ENCODE measurements at places on chromosomes 1 and 21.
A peak's percentile ranks its signal among the peaks of the same experiment; 100 is the strongest.

- DNase-seq = peak; percentile 38
Measured at GRCh38 chr1:31588751-31589515, 12.6 kb downstream of the TINAGL1 start.

DNA sequence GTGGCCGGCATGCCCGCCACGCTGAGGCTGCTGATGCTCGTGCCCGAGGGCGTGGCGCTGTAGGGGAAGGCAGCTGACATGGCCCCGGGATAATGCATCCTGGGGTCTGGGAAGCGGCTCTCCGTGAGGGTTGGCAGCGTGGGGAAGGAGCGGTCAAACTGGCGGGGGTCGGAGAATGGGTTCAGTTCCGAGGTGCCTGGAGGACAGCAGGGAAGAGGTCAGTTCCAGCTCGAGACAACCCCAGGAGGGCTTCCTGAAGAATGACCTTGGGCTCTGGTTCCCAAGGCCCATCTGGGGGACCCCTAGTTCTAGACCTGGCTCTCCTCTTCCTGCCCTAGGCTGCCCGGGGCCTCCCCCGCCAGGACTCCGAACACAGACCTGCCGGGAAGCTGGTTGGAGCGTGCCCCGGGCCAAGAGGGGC, 27.6 kb downstream of the RUNX3 start:
- no peak for DNase-seq

DNA sequence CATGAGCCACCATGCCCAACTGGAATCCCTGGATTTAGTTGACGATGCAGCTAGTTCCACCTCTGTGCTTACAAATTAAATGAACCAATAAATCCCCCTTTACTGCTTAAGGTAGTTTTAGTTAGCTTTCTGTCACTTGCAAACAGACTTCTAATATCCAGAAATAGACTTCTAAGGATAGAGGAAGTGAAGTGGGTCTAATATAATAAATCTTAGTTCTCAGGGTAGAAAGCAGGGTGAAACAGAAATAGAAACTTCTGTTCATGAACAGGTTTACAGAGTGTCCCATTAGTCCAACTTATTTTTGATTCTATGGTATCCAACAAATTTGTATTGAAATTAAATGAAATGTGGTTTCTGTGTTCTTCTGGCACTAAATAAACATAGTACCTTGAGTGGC, 20.1 kb downstream of the BCAS2 start:
- no peak for DNase-seq

- DNase-seq = no peak
Measured at GRCh38 chr1:151043163-151043562, 4.4 kb upstream of the C1orf56 start.

DNA sequence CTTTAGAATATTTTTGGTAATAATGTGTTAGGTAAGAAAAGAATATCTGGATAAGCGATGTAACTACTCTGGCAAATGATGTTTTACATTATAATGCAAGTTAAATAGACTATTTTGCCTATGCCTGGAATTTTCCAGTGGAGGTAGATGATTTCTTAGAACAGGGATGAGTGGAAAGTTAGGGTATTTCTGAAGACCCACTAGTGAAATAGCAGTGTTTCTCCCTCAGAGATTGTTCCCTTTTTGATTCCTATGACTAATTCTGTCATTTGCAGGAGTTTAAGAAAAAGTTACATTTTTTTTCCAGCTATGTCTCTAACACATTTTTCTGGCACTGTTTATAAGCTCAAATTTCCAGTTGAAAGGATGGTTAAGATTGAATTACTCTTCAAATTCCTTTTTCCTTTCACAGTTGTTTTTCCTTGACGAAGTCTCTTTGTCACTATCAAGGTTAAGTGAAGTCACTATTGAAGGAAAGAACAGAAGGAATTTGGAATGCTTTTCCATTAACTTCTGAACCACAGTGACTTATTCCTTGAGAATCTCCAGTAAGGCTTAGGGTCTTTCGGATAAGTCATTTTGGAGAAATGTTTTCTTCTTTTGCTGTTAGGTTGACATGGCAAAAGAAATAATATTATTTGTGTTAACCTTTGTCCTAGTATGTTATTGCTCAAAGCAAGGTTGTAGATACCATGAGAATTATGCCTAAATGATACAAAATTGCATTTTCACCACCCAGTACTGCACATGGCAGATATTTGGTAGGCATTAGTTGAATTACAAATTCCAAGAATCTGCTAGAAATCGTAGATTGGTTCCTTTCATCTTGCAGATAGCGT, 42.9 kb upstream of the ZNF326 start:
- peak; percentile 59 for DNase-seq

DNA sequence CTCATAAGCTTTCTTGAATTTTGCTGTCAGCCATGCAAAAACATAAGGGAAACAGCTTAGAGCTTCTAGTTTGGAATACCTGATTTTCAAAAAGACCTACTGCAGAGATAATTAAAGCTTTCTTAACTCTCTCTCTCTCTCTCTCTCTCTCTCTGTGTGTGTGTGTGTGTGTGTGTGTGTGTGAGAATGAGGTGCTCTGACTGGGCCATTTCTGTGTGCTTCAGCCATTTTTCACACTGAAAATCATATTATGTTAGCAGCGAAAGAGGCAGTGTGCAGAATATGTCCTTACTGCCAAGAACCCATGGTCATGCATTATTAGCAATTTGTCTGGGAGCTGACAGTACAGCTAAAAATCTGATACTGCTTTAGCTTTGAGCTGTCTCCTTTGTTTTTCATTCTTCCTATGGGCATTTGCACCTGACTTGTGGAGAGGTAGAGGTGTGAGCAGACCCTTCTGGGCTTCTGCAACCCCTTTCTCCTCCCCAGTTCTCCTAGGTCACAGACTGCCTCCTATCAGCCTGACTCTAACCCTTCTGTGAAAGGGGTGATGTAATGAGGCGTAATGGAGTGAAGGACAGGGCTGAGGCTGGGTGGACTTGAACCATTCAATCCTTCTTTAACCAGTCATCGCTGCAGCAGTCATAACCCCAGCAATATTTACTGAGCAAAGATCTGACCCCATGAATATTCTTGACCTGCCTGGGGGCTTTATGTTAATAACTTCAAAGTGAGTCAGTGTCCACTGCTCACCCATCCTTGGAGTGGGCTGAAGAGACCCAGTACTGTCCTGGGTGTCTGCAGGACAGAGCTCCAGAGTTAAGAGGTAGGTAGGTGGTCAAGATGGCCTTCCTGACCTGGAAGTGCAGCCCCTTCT, 61.2 kb downstream of the SYT6 start:
- no peak for DNase-seq

GRCh38 chr1:165080253-165080896, 276.1 kb downstream of the LMX1A start:
- peak; percentile 6 for DNase-seq

- no peak for DNase-seq
Measured at GRCh38 chr1:185281245-185281644, 35.8 kb downstream of the IVNS1ABP start.

- DNase-seq = no peak
Measured at GRCh38 chr1:230747127-230747730, at the start of gene CAPN9. TSS of gene CAPN9 (plus strand) at chr1:230747388. CDS start at chr1:230747497, 109 bp downstream.

DNA sequence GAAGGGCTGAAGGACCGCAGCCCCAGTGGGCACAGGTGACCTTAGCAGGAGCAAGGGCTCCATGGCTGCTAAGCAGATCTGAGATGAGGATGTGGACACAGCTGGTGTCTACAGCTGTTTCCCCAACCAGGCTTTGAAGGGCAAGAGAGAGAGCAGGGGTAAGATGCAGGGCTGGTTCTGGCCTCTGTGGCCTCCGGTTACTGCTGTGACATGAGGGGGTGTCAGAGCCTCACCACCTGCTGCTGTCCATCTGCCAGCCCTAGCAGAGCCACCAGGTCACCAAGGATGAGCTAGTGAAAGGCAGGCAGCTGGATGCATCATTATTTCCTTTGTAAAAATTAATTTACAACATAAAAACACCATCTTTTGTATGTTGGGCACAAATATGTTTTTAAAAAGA, 33.4 kb downstream of the OBSCN start:
- DNase-seq = no peak

- peak; percentile 96 for DNase-seq
Measured at GRCh38 chr1:17233675-17234320, 15.1 kb upstream of the PADI3 start.

GRCh38 chr1:180020017-180020416, 65.4 kb downstream of the CEP350 start:
- no peak for DNase-seq

- no peak for DNase-seq
Measured at GRCh38 chr1:101312147-101312546, 75.3 kb downstream of the S1PR1 start.

GRCh38 chr1:66351913-66352312, 182.0 kb upstream of the SGIP1 start:
- no peak for DNase-seq

DNA sequence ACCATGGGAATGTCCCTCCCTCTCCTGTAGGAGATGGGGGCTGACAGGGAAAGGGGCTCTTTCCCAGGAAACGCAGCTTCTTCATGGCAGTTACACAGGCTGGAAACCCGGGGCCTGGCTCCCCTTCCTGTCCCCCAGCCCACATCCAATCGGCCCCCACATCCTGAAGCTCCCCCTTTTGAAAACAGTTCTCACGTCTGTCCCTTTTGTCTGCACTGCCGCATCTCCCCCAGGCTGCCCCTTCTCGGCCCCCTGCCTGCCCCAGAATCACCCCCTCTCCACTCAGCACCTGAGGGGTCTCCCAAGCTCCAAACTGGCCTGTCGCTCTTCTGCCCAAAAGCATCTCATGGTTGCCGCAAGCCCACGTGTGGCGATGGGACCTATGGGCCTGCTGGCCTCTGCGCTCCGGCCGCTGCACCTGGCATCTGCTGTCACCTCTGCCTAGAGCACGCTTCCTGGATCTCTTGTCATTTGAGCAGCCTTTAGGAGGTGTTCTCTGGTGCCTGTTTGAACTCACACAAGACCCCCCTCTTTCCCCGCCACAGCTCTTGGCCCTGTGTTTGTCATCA, 867 bp downstream of the SLC1A7 start:
- DNase-seq = no peak

- DNase-seq = no peak
Measured at GRCh38 chr1:210620867-210621488, 292.3 kb downstream of the HHAT start.

- no peak for DNase-seq
Measured at GRCh38 chr1:166170075-166170474, 3.3 kb upstream of the FAM78B start.

- DNase-seq = no peak
Measured at GRCh38 chr1:59258412-59259032, 38.4 kb upstream of the FGGY start.

GRCh38 chr1:72284348-72285073, 2.2 kb upstream of the NEGR1 start:
- DNase-seq = peak; percentile 87

GRCh38 chr21:38898422-38899096, 92.8 kb downstream of the ETS2 start:
- no peak for DNase-seq

GRCh38 chr1:204150702-204151551, 917 bp downstream of the ETNK2 start:
- DNase-seq = peak; percentile 26

GRCh38 chr1:220330265-220330664, 58.0 kb upstream of the RAB3GAP2 start:
- no peak for DNase-seq

DNA sequence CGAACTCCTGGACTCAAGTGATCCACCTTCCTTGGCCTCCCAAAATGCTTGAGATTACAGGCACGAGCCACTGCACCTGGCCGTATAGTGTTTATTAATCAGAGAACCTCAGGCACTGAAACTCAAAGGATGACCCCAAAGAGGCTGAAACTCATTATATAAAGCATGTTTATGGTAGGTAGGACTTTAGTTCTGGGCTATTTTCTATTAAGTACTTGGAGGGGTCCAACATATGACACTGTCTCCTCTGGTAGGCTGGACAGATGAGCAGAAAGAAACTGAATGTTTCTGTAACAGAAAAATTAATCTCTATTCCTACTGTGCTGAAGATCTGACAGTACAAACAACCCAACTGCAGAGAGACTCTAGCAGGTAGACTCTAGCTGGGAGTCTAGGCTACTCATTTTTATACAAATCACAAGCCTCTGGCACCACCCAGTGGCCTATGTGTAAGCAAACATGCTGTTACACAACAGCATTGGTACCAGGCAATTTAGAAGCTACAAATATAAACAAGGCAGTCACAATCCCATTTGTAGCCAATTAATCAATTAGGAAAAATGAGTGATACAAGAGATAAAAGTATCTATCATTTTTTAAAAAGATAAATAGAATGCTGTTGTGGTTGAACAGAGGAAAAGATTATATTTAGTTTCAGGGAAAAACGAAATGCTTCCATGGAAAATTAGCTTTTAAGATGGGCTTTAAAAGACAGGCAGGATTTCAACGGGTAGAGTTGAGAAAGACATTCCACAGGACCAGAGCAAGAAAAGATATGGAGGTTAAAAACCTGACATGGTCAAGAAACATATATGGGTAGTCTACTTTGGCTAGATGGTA, 10.4 kb downstream of the DCAF8 start:
- peak; percentile 85 for DNase-seq

GRCh38 chr1:98903726-98904125, 100.9 kb downstream of the PLPPR5 start:
- no peak for DNase-seq

DNA sequence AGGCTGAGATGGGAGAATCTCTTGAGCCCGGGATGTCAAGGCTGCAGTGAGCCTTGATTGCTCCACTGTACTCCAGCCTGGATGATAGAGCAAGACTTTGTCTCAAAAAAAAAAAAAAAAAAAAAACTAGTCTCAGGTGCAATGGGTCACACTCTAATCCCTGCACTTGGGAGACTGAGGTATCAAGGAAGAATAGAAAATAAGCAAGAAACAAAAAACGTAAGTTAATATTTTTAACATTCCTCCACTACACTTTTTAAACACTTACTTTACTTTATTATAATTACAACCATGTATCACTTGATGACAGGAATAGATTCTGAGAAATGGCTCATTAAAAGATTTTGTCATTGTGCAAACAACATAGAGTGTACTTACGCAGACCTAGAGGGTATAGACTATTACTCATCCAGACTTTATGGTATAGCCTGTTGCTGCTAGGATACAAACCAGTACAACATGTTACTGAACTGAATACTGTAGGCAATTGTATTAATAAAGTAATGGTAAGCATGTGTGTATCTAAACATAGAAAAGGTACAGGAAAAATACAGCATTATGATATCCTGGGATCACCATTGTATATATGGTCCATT, 1244.1 kb upstream of the ADGRL4 start:
- peak; percentile 45 for DNase-seq

- DNase-seq = no peak
Measured at GRCh38 chr1:157234705-157235273, 96.6 kb upstream of the ETV3 start.

- no peak for DNase-seq
Measured at GRCh38 chr21:34093083-34093482, 19.7 kb downstream of the MRPS6 start.

DNA sequence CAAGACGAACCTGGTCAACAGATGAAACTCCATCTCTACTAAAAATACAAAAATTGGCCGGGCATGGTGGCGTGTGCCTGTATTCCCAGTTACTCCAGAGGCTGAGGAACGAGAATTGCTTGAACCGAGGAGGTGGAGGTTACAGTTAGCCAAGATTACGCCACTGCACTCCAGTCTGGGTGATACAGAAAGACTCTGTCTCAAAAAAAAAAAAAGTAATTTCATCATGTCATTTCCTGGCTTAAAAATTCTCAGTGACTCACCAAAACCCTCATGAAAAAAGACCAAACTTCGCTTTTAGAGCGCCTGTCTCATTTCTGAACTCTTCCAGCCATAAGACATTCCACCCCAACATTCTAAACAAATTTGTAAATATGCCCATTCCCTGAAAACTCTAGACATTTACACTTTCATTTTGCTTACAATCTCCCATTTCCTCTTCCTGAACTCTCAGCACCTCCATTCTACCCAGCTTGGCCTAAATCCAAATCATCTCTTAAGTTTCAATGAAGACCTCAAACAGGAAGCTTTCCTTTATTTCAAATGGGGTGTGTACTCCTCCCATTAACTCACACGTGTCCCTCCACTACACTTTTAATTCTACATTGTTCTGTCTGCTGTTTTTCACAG, 50.5 kb upstream of the PRRC2C start:
- DNase-seq = peak; percentile 71

All from foreskin fibroblast (primary cell).